ENCODE measurements at places on chromosomes 4 and X.

- DNase-seq, result no peak
These were observed 31.4 kb upstream of the JAKMIP1 start for GRCh38 chr4:6231663-6232165.

DNA sequence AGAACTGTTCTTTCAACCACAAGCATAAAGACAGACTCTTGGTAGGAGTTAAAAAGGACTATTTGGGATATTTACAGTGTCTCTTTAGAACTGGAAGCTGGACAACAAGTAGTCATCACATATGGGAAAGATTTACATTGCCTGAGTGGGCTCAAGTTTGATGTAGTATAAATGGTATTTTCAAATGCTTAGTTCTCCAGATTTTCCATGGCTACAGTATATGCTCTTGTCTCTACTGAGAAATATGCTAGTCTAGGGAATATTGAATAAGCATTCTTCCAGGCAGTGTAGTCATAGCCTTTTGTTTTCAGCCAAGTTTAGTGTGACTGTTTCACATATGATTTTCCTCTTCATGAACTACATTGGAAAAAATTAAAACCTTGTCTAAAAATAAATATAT, 315.6 kb downstream of the ARHGAP24 start:
- no peak for DNase-seq

GRCh38 chrX:150736475-150736874, 43.3 kb downstream of the MTMR1 start:
- DNase-seq, result no peak

DNA sequence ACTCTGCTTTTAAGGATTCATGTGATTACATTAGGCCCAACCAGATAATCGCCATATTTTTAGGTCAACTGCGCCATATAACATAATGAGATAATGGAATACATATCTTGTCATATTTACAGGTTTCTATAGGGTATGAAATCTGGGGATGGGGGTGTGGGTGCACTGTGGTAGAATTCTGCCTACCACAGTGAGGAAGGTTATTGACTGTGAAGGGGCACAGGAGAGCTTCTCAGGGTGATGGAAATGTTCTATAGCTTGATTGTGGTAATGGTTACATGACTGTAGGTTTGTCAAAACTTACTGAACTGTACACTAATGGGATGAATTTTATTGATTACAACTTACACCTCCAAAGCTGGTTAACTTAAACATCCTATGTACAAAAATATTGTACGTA, 15.9 kb downstream of the USP53 start:
- no peak for DNase-seq
